T1000 (cell line): ENCODE measurements at places on chromosomes 5 and 9.

DNA sequence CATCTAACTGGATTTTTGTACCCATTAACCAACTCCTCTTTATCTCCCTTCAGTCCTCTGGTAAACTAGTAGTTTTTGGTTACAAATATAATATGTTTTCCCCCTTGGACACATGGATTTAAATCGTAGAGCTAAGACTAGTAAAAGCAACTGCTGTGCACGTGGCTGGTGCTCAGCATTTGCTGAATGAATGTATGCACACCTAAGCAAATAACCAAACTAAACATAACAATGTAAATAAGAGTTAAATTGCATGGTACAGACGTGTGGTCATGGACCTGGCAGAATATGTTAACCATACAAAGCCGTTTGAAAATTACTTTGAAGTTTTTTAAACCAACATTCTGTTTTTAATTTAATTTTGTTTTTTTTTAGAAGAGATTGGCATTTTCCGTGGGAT is 65.2 kb upstream of the FYB1 start:
- no peak for DNase-seq

- DNase-seq, result no peak
These were observed 1532.8 kb upstream of the ACO1 start for GRCh38 chr9:30851600-30851999.

DNA sequence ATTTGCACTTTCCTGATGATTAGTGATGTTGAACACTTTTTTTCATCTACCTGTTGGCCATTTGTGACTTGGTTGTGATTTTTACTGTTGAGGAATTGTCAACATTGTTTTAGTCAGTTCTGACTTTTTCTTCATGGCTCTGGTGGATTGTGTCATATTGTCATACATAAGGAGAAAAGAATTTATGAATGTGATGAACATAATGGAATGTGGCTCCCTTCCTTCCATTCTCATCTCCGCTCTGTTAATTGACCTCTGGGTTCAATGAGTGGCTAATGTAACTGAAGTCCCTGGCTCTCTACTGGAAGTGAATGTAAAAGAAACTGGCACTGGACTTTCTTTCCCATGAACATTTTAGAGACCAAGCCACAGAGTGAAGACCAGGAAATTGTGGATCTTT is 49.2 kb downstream of the KIAA1958 start:
- no peak for DNase-seq

GRCh38 chr9:74771672-74772071 is 116.0 kb downstream of the TRPM6 start:
- DNase-seq, result no peak

DNA sequence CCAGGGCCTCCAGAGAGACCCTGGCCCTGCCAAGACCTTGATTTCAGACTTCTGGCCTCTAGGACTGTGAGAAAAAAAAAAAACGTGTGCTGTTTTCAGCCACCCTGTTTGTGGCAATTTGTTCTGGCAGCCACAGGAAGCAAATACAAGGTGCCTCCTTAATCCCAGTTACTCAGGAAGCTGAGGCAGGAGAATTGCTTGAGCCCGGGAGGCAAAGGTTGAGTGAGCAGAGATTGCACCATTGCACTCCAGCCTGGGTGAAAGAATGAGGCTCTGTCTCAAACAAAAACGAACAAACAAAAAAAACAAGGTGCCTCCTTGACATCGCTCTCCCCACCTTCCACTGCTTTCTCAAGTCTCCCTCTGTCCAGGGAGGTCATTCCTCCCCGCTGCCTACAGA is 98.0 kb downstream of the GABBR2 start:
- no peak for DNase-seq
